ENCODE measurements at places on chromosomes 11 and 22.

GRCh38 chr11:76369406-76369805, 11.5 kb downstream of the THAP12 start:
- DNase-seq, result peak; percentile 76

GRCh38 chr11:133967599-133968238, 11.0 kb upstream of the IGSF9B start:
- no peak for DNase-seq

GRCh38 chr11:120890609-120891320, 133.1 kb upstream of the TBCEL start:
- DNase-seq, result no peak

- DNase-seq, result peak; percentile 44
Observed at GRCh38 chr11:86740628-86741483, 59.5 kb upstream of the PRSS23 start.

GRCh38 chr11:12719221-12719620, 45.0 kb downstream of the TEAD1 start:
- no peak for DNase-seq

GRCh38 chr11:31558001-31558400, 48.4 kb downstream of the ELP4 start:
- DNase-seq, result no peak

- no peak for DNase-seq
Observed at GRCh38 chr11:26227301-26227746, 104.6 kb upstream of the ANO3 start.

DNA sequence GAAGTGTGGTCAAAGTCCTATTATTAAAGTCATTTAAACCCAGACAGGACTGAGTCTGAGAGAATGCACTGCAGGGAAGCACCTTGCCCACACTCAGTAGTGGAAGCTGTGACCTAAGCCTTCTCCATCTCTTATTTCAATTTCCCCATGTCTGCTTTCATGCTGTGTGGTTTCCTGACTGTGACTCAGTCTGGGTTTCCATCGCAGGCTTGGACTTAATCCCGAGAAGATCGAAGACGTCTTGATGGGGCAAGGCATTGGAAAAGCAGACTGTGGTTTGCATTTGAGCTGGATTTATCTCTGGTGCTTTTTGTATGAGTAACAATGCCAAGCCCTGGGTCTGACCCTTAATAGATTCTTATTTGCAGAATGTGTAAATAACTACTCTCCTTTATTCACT, 238.9 kb downstream of the NTM start:
- no peak for DNase-seq

DNA sequence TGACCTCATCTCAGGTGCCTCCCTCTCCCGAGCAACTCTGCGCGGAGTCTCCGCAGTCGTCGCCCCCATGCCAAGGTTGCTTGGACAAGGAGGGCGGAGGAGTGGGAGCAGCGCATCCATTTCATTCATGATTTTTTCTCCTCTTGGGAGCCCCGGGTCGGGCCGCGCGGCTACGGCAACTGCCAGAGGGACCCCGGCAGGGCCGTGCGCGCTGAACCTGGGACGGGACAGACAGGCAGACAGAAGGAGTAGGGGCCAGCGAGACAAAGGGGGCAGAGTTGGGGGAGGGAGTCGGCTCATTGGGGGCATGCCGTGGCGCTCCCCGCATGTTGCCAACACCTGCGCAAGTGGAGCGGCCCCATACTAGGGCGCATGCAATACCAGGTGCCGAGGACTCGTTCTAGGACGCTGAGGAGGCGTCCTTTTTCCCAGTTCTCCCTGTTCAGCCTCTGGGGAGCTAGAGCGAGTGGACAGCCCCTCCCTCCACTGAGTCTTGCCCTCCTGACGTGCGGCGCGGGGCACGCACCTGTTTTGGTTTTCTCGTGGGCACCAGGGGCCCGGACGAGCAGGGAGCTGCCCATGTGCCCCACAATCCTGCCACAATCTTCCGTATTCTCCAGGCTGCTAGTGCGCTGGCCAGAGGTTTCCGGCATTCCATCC, 501 bp upstream of the PTPN5 start:
- DNase-seq, result no peak

GRCh38 chr22:46612904-46613605, 7.1 kb upstream of the GRAMD4 start:
- DNase-seq, result no peak

DNA sequence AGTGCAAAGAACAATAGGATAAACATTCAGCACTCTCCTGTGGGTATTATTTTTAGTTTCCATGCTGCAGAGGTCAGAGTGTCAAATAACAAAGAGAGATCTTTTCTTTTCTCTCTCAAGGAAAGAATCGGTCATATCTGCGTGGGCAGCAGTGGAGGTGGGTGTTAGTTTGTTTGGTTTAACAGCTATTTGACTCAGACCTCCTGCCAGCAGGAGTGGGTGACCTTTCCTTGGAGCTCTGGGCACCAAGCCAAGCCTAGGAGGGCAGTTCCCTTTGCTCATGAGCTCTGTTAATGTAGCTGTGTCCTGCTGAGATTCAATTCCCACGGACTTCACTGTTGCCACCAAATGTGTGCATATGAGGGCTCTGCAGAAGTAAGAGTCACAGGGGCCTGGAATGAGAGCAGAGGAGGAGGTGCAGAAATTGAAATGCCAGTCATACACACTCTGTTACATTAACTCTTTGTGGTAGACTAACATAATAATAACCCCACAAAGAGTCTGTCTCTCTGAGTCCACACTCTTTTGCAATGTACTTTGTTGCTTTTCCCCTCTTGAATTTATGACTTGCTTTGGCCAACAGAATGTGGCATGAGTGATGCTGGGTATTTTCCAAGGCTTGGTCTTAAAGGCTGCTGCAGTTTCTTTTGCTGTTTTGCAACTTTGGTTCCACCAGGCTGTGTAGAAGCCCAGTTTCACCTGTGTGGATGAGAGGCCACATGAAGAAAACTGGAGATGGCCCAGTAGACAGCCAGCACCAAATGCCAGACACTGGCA, 76.0 kb upstream of the GRK3 start:
- DNase-seq, result peak; percentile 77

- DNase-seq, result no peak
Observed at GRCh38 chr11:18669219-18669596, 29.4 kb upstream of the TMEM86A start.

DNA sequence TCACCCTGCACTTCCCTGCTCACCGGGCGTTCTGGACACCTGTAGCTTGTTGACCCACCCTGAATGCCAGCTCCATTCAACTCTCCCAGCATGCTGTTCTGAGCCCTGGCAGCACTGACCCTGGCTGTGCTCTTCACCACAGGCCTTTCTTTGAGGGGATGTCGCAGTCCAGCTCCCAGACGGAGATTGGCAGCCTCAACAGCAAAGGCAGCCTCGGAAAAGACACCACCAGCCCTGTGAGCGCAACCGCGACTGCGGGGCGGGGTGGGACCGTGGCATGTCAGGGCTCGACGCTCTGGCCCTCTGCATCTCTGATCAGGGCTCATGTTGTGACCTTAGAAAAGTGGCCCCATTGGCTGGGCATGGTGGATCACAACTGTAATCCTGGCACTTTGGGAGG, 47.4 kb upstream of the RAB1B start:
- no peak for DNase-seq

DNA sequence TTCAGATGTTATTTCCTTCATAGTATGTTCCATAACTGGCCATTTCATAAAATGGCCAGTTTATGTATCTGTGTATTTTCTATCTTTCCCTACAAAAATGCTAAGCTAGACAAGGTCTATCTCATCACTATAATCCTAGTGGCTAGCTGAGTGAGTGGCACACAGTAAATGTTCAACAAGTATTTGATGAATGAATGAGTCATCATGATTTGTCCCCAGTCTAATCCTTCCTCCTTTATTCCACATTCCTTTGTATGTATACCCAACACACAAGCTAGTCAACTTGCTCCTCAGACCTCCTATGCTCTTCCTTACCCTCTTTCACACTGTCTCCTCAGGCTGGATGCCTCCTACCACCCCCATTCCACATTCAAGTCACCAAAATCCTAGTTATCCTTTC, 12.5 kb downstream of the APLNR start:
- no peak for DNase-seq

DNA sequence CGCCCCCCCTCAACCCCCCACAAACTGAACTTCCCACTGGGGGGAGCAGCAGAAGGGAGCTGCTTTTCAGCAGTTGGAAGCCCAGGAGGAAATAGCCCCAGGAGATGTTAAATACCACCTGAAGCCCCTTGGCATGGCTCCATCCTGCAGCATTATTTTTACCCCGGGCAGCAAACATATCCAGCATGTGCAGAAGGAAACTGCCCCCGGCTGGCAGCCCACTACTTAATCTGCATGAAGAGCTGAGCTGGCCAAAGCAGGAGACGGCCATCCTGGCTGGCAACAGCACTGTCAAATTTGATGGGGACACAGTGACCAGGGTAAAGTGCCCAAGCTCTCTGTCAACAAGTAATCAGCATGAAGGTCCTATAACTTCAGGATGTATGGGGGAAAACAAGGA, 32.0 kb downstream of the BUD13 start:
- DNase-seq, result no peak

DNA sequence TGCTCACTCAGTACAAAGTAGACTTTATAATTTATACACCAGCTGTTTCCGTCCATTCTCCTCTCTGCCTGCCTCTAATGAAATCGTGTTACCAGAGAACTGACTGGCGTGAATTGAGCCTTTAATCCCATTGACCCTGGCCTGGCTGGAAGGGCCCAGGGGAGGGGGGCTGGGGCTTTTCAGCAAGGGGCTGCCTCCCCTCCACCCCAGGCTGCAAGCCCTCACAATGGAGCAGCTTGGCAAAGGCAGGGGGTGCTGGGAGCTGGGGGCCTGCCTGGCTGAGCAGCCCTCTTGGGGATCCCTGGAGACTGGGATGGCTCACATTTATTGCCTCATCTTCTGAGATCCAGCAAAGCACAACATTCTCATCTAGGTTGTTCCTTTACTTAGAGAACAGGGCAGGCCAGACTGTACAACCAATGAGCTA, 25.8 kb upstream of the LMO1 start:
- peak; percentile 4 for DNase-seq

DNA sequence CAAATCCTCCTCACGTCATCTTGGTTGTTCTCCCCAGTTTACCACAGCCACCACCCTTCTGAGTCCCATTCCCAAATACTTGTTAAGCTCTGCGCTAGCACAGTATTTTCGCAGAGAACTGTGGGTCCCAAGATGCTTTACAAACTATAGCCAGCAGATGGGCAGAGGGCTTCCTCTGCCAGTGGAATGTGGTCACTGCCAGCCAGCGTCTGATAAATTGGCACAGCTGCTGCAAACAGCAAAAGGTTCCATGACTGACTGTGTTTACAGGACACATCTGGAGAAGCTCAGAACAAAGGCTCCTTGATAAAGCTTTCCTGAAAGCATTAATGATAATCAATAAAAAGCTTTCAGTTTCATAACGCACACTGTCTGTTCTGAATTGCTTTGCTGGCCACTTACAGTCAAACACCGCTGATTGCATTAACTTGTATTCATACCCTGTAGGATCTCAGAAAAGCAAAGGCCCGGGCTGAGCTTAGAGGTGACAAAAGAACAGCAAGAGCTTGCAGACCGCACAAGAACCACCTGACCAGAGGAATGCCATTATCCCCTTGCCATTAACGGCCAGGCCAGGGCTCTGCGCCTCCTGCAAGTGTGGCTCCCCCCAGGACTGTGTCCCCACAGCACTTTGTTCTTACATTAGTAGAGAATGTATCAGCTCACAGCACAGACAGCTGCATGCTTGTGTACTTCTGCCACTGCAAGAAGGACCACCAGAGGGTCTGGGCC, 120.6 kb downstream of the MICAL3 start:
- no peak for DNase-seq

DNA sequence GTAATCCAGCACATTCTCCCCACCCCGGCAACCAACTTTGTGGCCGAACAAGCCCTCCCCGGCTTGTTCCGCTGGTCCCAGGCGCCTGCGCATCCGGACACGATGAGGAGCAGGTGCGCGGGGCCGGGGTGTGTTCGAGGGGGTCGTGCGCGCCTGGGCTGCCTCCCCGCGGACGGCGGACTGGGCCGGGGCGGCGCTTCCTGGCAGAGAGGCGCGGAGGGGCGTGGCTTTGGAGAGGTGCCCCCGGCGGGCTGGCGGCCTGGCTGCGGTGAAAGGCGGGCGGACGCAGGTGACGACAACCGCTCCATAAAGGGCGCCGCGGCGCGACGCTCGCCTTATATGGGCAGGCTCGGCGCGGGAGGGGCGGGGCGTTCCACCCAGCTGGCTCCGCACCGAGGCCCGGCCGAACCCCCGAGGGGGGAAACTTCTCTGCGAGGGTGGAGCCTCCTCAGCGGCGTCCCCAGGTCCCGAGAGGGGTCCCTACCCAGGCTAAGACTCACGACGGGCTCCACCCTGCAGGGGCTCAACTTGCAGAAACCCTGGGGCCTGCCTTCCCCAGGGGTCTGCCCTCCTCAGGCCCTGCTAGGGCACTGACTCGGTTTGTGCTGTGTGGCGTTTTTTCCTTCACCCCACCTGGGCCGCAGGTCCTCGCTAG, 26.4 kb downstream of the TXN2 start:
- DNase-seq, result peak; percentile 93

GRCh38 chr11:3956748-3957147, 101.3 kb downstream of the STIM1 start:
- no peak for DNase-seq

GRCh38 chr11:119373921-119374631, 7.4 kb downstream of the USP2 start:
- DNase-seq, result peak; percentile 57

DNA sequence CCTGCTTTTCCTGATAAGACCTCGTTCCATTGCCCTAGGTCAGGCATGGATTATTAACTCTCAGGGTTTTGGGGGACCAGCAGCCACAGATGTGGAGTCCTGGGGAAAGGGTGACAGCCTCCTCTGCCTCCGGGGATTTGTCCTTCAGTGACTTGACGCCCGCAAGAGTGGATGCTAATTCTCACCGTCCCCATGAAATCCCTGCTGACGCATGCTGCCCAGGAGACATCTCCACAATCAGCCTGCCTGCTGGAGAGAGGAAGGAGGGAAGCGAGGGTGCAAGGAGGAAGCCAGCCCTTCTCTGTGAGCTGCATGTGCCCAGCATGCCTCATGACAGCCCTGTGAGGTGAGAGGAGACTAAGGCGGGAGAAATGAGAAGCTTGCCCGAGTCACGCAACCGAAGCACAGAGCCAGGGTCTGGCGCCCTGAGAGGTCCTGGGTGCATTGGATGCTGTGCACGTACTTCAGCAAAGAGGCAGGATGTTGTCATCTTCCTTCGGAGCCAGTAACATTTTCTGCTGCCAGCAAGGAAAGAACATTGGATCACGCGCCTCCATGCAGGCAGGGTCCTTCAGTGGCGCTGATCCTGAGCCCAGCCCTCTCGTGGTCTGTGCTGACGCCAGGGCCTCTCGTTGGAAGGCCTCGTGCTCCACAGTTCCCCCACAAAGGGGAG, 27.3 kb upstream of the KRTAP5-6 start:
- DNase-seq, result no peak

DNA sequence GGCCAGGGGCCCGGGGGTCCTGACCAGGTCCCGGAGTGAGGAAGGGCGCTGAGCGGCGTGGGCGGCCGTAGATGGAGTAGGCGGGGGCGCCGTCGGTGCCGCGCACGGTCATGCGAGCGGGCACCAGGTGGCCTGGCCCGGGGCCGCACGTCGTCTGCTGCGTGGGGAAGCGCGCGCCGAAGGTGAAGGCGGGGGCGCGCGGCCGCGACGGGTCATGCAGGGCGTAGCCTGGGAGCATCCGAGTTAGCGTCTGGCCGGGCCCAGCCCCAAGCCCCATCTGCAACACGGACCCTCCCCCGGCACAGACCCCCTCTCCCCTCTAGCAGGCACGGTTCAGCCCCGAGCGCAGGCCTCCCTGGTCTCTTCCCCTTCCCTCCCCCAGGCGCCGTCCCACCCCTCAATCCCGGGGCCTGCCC, 1.7 kb upstream of the TYMP start:
- no peak for DNase-seq

GRCh38 chr11:76807206-76807875, 24.2 kb downstream of the TSKU start:
- DNase-seq, result peak; percentile 17

GRCh38 chr11:95228081-95228749, 2.8 kb downstream of the SESN3 start:
- DNase-seq, result no peak

All from DMS153 (cell line).